ENCODE measurements at places on chromosomes 11 and 22.

DNA sequence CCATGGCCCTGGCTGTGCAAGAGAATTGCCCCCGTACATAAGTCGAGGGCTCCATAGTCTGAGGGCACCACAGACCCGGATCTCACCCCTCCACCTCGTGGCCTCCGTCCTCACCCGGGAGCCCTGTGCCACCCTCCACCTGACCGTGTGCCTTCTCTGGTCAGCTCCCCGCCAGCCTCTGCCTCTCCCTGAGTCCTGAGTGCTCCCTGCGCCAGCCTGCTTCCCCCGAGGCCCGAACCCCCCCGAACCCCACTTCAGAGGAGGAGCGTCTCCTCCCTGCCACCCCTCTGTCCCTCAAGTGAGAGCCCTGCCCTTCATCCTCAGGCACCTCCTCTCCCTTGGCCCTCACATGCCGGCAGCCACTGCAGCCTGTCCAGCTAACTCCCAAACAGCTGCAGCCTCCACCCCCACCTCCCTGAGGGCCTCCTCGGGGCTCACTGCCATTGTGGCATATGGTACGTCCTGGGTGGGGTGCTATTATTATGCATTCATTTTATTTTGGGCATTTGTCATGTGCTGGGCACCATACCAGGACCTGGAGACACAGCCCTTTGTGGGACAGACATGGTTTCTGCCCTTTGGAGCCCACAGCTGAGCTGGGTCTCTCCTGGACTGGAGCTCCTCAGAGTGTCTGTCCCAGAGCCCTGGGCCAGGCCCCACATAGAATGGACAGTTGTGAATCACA lies 67.2 kb downstream of the MYO7A start:
- H3K27ac ChIP-seq, result no peak overlapping the region
- DNase-seq, result no peak
- H3K36me3 ChIP-seq, result no peaks in the 10 kb centered on the region
- peak overlapping the region; percentile 7 for H3K4me3 ChIP-seq

DNA sequence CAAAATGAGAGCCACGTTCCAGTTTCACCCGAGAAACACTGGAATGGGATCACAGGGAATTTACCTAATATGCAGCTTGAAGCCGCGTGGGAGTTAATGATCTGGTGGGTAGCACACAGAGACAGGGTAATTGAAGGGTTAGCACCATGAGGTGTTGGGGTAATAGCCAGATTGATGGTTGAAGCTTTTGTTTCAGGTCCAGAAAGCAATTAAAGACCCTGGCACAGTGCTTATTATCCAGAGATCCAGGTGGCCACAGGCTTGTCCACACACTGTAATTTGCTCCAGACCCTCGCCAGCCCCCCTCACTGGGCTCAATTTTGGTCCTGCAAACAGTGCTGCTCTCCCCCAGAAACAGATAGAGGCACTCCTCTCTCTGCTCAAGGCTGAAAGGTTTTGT lies 282.5 kb upstream of the ISX start:
- no peak overlapping the region for H3K27ac ChIP-seq
- H3K36me3 ChIP-seq, result no peaks in the 10 kb centered on the region
- DNase-seq, result no peak
- no peaks in the 10 kb centered on the region for H3K27me3 ChIP-seq

DNA sequence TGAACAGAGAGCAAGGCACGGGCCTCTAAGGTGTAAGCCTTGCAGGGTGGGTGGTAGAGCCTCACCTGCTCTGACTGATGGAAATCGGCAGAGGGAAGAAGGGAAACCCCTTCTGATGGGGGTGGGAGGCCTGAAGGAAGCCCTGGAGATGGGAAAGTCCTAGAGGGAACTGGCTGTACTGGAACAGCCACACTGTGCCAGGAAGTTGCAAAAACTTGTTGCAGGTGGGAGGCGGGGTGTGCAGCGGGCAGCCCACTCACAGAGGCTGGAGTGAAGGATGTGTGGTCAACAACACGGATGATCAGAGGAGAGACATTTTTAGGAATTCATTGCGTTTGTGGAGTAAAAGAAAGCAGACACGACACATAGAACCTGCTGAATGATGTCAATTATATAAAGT lies 91.3 kb downstream of the ZC3H12C start:
- H3K4me1 ChIP-seq, result peaks cover 16% of the 10 kb centered on the region
- no peaks in the 10 kb centered on the region for H3K27me3 ChIP-seq
- H3K4me3 ChIP-seq, result no peak overlapping the region
- no peaks in the 10 kb centered on the region for H3K36me3 ChIP-seq
- H3K27ac ChIP-seq, result no peak overlapping the region

- no peak for DNase-seq
- no peaks in the 10 kb centered on the region for H3K36me3 ChIP-seq
- H3K4me3 ChIP-seq, result no peak overlapping the region
- H3K27me3 ChIP-seq, result no peaks in the 10 kb centered on the region
These were observed 997.8 kb upstream of the RAG2 start for GRCh38 chr11:37595845-37596244.

DNA sequence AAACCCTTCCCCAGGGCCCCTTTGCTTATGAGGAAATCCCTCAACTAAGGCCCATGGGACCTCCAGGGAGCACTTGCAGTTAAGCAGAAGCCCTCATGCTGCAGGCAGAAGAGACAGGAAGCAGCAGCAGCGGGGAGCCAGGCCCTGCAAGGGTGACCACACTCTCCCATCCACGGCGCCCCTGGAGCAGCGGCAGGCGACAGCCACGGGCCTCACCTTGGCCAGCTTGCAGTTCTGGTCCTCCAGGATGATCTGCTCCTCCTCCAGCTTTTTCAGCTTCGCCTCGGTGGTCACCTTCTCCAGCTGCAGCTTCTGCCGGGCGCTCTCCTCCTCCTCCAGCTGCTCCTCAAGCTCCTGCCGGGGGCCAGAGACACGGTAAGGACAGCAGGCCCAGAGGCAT lies 47.0 kb downstream of the APOL1 start:
- H3K36me3 ChIP-seq, result peaks cover 99% of the 10 kb centered on the region
- no peak overlapping the region for H3K4me3 ChIP-seq
- H3K27me3 ChIP-seq, result no peaks in the 10 kb centered on the region
- peak overlapping the region; percentile 71 for H3K27ac ChIP-seq
- no peak for DNase-seq
- peaks cover 43% of the 10 kb centered on the region for H3K4me1 ChIP-seq

DNA sequence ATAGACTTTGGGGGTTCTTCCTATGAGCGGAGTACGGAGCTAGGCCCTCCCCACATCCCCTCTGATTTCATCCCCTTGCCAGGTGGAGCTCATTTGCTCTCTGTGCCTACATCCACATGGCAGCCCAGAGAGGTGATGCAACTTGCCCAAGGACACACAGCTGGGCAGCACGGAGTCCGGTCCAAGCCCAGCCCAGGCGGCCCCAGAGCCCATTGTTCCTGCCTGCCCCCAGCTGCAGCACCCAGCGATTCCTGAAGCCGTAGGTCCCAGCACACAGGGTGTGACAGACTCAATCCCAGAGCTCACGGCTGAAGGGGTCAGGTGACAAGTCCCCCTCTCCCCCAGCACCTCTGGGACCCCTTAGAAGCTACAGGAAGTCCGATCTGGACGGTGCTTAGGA lies 22.2 kb upstream of the RFPL3 start:
- peaks cover 2% of the 10 kb centered on the region for H3K4me1 ChIP-seq
- H3K4me3 ChIP-seq, result no peak overlapping the region
- DNase-seq, result no peak
- H3K27me3 ChIP-seq, result peaks cover 21% of the 10 kb centered on the region
- H3K36me3 ChIP-seq, result no peaks in the 10 kb centered on the region

- H3K36me3 ChIP-seq, result no peaks in the 10 kb centered on the region
- no peak overlapping the region for H3K27ac ChIP-seq
- peaks cover 15% of the 10 kb centered on the region for H3K27me3 ChIP-seq
- peaks cover 5% of the 10 kb centered on the region for H3K4me1 ChIP-seq
- no peak overlapping the region for H3K4me3 ChIP-seq
These were observed 79.3 kb upstream of the DRD2 start for GRCh38 chr11:113554526-113554925.

- no peak overlapping the region for H3K4me3 ChIP-seq
- H3K27me3 ChIP-seq, result no peaks in the 10 kb centered on the region
- H3K27ac ChIP-seq, result no peak overlapping the region
- DNase-seq, result no peak
These were observed 90.6 kb downstream of the CCDC83 start for GRCh38 chr11:85945788-85946187.

GRCh38 chr11:71996946-71997345 lies 1.8 kb upstream of the IL18BP start:
- peaks cover 63% of the 10 kb centered on the region for H3K36me3 ChIP-seq
- no peaks in the 10 kb centered on the region for H3K27me3 ChIP-seq
- DNase-seq, result peak; percentile 7
- peaks cover 25% of the 10 kb centered on the region for H3K4me1 ChIP-seq

- H3K36me3 ChIP-seq, result no peaks in the 10 kb centered on the region
- no peaks in the 10 kb centered on the region for H3K27me3 ChIP-seq
- peaks cover 13% of the 10 kb centered on the region for H3K4me1 ChIP-seq
- H3K4me3 ChIP-seq, result no peak overlapping the region
- DNase-seq, result peak; percentile 93
- no peak overlapping the region for H3K27ac ChIP-seq
These were observed 65.7 kb upstream of the NAV2 start for GRCh38 chr11:19646921-19647320.

DNA sequence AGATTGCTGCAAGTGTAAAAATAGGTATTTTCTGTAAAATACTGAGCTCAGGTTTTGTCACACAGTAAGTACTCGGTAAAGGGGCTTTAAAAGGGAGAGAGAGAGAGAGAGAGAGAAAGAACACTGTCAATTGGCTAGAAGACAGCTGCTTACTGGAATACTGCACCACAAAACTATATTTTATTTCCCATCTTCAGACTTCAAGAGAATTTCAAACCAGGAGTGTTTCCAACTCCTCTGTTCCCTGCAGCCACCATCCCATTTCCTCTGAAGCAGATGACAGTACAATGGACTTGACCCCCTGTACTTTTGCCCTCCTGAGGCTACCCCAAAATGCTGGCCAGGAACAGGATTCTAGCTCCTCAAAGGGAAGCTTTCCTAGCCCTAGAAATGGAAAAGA lies 89.7 kb downstream of the RELT start:
- H3K36me3 ChIP-seq, result peaks cover 4% of the 10 kb centered on the region
- H3K4me3 ChIP-seq, result no peak overlapping the region
- peak; percentile 8 for DNase-seq
- H3K27ac ChIP-seq, result no peak overlapping the region

DNA sequence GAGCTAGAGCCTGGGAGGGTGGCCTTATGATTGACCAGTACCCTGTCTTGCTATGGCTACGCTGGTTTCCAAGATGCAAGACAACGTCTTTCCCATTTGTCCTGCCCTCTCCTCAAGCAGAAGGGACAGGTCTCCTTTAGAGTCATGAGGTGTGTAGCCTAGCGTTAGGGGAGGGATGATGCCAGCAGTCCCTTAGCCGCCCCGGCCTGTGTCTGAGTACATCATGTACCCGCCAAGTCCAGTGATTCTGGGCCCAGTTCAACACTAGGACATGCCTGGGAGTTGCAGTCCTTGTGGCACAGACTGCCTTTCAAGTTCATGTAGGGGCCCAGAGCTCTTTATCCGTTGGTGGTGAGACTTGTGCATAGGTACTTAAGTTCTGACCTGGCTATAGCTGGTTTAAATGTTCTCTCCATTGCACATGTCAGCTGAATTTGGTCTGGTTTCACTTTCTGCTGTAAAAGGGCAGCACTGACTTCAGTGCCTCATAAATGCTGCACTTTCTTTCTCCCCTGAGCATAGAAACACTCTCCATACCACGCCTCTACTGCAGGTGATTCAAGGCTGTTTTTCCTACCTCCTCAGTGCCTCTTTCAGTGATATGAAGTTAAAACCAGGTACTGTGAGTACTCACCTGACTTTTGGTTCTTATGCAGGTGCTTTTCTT lies 151.1 kb downstream of the METTL15 start:
- no peak overlapping the region for H3K4me3 ChIP-seq
- H3K36me3 ChIP-seq, result no peaks in the 10 kb centered on the region
- no peaks in the 10 kb centered on the region for H3K4me1 ChIP-seq
- no peak for DNase-seq
- no peak overlapping the region for H3K27ac ChIP-seq

DNA sequence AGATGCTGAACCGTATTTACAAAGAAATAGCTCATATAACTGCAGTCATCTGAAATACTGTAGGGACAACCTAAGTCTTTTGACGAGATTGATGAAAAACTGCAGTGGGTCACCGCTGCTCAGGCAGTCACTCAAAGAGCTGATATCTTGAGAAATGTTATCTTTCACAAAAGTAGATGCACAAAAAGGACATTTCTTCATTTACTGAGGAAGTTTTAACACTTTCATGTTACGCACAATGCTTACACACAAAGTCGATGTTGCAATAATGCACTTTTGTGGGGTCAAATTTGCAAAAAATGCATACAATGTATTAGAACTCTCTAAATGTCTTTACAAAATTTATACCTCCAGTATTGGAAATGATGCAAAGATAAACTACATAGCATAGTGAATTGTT lies 16.2 kb upstream of the OR10V1 start:
- H3K27me3 ChIP-seq, result no peaks in the 10 kb centered on the region
- peaks cover 10% of the 10 kb centered on the region for H3K4me1 ChIP-seq
- no peaks in the 10 kb centered on the region for H3K36me3 ChIP-seq
- H3K27ac ChIP-seq, result no peak overlapping the region
- DNase-seq, result no peak
- no peak overlapping the region for H3K4me3 ChIP-seq

- H3K4me3 ChIP-seq, result no peak overlapping the region
- peaks cover 9% of the 10 kb centered on the region for H3K4me1 ChIP-seq
- H3K36me3 ChIP-seq, result peaks cover 5% of the 10 kb centered on the region
- H3K27ac ChIP-seq, result no peak overlapping the region
- DNase-seq, result no peak
- H3K27me3 ChIP-seq, result no peaks in the 10 kb centered on the region
These were observed 1.4 kb downstream of the PRR14L start for GRCh38 chr22:31748490-31748889.

GRCh38 chr11:67056267-67057204 lies at the start of gene RHOD:
TSS of gene RHOD (plus strand) at chr11:67056847. CDS start at chr11:67056903, 56 bp downstream.
- no peaks in the 10 kb centered on the region for H3K36me3 ChIP-seq
- H3K27me3 ChIP-seq, result peaks cover 14% of the 10 kb centered on the region
- peaks cover 44% of the 10 kb centered on the region for H3K4me1 ChIP-seq
- H3K4me3 ChIP-seq, result peak within 1 kb of the TSS; percentile 74
- no peak for DNase-seq

GRCh38 chr22:35601743-35602615 lies 15.2 kb downstream of the MB start:
- peak; percentile 80 for DNase-seq
- H3K4me1 ChIP-seq, result peaks cover 4% of the 10 kb centered on the region
- H3K36me3 ChIP-seq, result no peaks in the 10 kb centered on the region
- no peak overlapping the region for H3K4me3 ChIP-seq
- H3K27me3 ChIP-seq, result peaks cover 6% of the 10 kb centered on the region

DNA sequence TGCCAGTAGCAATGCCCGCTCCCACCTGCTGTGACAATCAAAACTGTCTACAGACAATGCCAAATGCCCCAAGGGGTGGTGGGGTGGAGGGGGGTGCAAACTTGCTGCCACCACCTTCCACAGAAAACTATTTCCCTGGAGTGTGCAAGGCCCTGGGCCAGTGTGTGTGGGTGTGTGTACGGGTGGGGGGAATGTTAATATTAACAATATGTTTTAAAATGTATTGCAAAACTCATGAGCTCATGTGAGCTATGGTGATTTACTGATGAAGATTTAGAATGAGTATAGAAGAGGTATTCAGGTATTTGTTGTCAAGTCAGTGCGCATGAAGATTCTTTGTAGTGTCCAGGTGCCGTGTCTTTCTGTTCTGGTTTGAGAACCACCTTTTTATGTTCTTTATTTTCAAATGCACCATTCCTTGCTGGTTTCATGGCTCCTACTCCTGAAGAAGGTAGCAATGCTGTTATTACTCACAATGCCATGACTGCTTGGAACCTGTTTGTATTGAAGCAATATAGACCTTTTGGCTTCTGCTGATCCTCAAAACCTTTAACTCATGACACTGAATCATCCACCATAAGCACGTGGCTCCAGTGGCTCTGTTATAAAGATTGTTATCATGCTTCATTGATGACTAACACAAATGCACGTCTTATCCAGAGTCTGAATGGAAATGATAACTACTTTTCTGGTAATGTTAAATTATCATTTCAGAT lies 29.9 kb upstream of the AQP11 start:
- H3K27ac ChIP-seq, result no peak overlapping the region
- DNase-seq, result peak; percentile 72
- H3K4me3 ChIP-seq, result no peak overlapping the region
- H3K27me3 ChIP-seq, result no peaks in the 10 kb centered on the region
- no peaks in the 10 kb centered on the region for H3K36me3 ChIP-seq
- peaks cover 4% of the 10 kb centered on the region for H3K4me1 ChIP-seq
